Activated CD8-positive, alpha-beta T cell treated with anti-CD3 and anti-CD28 coated beads for 36 hours (primary cell): ENCODE measurements at places on chromosomes 2 and 18.

- DNase-seq = no peak
Measured at GRCh38 chr2:1775511-1776035, 31.3 kb upstream of the PXDN start.

DNA sequence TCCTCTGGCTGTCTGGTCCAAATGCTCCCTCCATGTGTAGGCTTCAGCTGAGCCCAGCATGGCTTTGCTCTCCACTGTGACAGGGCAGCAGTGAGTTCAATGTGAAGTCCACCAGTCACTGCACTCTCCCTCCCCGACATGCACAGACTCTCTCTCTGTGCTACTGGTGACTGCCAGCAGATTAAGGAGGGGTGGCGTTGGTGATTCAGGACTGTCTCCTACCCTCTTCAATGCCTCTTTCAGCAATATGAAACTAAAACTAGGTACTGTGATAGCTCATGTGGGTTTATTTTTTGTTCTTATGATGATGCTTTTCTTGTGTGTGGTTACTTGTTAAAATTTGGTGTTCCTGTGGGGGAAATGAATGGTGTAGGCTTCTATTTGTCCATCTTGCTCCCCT lies 201.0 kb upstream of the RBMS1 start:
- peak; percentile 65 for DNase-seq

GRCh38 chr18:24427484-24427883 lies 1.0 kb downstream of the IMPACT start:
- peak; percentile 5 for DNase-seq

DNA sequence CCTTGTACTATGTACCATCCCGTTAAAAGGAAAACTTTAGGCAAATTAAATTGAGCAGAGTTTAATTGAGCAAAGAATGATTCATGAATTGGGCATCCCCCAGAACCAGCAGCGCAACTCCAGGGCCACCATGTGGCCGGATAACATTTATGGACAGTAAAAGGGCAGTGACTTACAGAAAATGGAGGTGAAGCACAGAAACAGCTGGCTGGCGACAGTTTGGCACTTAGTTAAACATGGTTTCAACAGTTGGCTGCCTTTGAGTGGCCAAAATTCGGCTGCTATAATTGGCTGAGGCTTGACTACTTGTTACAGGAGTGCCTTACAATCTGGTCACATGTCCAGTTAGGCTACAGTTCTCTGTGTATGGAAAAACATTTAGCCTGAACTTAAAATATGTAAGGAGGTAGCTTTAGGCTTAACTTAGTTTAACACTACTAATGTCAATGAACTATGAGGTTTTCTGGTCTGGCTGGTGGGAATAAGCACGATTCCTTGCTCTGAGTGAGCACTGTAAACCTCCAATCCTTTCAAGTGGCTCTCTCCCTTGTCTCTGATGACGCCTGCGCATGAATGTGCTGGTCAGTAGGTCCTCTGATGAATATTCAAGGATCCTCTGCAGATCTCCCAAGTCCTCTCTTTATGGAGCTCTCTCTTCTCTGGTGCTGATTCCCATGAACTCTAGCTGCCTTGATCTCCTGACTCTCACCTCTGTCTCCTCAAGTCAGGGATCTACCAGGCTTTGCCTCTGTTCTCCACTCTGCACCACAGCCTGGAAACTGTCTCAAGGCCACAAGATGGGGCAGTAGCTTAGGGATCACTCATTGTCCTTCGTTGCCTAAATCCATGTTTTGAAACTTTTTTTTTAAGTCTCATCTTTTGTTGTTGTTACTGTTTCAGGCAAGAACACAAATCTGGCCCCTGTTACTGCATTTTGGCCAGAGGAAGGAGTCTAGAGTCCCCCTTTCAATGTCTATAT lies 24.4 kb upstream of the RAB31 start:
- no peak for DNase-seq

DNA sequence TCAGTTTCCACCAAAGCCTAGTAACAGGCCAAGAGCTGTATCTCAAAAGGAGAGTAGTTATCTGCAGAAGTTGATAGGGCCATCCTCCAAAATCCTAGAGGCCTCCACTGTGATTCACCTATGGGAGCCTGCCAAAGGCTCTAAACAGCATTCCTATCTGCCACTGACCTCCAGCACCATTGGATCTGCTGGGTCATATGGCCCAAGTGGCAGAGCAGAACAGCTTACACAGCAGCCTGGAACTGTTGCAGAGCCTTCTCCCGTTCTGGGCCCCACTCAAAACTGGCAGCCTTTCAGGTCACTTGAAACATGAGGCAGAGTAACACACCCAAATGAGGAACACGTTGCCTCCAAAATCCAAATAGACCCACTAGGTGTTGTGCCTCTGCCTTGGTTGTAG lies 345.2 kb upstream of the RND3 start:
- DNase-seq = no peak

DNA sequence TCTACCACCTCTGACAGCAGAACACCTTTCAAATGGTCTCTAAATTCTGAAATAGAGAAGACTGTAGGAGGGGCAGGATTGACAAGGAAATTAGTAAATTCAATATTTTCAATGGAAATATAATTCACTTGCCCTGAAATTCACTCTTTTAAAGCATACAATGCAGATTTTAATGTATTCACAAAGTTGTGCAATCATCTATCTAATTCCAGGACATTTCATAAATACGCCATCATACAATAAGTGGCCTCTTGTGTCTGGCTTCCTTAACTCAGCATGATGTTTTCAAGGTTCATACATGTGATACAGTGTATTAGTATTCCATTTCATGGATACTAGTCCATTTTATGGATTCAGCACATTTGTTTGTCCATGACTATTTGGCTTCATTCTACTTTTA lies 74.2 kb downstream of the ZRANB3 start:
- no peak for DNase-seq

DNA sequence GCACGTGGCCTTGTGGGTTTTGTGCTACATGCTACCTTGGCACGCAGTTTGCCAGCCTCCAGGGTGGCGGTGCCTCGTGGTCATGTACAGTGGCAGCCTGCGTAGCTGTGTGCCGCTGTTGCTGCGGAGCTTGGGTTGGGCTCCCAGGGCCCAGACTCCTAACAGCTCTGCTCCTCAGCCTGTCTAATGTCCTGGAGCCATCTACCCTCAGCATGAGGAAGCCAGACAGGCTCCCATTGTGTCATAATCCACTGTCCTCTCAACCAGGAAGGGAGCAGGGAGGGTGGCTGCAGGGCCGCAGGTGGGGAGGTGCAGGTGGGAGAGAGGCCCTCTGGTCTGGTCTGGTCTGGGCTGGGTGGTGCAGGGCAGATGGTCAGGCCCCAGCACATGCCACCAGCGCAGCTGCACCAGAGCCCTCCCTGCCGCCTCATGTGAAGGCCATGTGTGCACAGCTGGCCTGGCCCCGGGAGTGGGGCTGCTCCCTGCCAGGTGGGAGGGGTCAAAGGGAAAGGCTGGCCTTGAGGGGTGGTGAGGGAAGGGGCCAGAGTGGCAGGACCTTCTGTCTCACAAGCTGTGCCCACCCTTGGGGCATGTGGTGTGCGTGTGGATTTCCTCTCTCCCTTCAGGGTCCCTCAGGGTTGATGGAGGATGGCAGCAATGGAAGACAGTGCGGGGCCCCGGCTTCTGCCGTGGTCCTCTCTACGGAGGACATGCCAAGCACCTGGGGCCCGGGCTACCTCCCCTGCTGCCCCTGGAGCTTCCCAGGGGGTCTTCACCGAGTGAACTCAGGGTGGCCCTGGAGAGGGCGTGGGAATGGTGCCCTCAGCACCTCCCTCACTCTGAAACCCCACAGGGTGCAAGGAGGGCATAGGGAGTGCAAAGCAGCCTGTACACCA lies 4.8 kb downstream of the ATOH8 start:
- no peak for DNase-seq

DNA sequence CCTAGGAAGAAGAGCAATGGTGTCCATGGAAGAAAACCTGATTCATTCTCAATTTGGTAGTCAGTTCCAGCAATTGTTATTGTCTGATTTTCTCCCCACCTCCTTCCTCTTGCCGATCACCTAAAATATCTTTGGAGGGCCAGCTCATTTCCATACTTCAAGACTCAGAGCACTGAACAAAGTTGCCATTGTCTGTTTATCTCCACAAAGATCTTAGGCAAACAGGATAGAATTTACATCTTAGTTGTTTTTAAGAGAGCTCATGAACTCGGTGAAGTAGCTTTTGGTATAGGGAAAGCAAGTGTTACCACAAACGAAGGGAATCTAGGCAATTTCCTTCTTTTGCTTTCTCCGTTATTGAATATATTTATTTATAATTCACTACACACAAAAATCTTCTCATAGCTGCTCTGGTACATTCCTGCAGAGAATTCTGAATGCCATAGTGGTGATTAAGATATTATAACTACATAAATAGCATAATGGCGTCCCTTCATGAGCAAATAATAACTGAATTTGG lies 41.5 kb upstream of the CHST9 start:
- no peak for DNase-seq

DNA sequence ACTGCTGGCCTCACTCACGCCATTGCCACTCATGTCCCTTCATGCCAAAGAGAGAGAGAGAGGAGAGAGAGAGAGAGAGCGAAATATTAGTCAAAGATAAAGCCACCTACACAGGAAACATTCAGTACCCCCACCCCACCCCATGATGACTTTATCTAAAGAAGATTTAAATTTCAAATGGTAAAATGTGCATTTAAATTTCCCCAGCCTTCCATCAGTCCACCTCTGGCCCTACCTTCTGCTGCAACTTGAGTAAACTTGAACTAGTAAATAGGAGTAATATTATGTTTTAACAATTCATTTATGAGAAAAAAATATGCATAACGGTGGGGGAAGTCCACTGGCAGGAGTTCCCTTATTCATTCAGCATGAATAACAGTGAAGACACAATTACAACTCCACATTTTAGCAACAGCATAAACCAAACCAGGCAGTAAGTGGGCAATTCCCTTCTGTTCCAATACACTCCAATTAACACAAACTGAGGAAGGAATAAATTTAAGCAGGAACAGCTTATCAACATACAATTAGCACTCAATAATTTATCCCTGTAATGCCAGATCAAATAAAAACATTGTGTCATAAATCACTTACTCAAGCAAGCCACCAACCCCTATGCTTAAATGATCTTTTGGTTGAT lies 264.2 kb downstream of the LNPK start:
- no peak for DNase-seq

GRCh38 chr2:145595296-145595695 lies 1075.4 kb upstream of the ZEB2 start:
- no peak for DNase-seq

DNA sequence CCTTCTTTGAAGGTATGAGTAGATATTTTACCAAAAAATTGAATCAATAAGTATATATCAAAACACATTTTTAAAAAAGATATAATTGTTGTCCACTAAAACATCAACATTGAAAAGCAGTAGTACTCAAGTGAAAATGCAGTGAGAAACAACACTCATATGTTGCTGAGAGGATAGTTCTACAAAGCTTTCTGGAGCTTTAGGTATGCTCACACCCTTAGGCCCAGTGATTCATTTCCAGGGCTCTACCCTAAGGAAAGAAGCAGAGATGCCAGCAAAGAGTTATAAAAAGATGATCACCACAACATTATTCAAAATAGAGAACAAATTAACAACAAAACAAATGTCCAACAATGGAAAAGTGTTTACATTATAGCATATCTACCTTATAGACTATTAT lies 197.3 kb upstream of the CCDC150 start:
- no peak for DNase-seq

GRCh38 chr2:70994009-70994698 lies 519 bp downstream of the TEX261 start:
- peak; percentile 69 for DNase-seq

- DNase-seq = no peak
Measured at GRCh38 chr2:42756150-42756775, 7.7 kb downstream of the OXER1 start.

DNA sequence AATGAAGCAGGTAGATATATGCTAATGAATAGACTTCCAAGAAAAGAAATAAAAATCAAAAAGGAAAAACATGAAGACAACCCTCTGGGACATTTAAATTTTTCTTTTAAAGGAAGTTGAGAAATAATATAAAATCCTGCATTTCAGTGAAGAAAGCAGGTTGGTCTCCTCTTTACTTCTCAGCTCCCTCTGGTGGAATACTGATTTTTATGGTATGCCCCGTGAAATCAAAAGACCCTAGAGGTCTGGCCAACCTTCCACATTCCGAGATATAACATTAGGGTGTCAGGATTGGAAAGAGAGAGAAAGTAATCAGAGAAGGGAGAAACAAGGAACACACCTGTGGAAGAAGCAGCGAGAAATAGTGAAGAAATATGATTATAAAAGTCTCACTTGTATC lies 72.7 kb downstream of the DNER start:
- DNase-seq = no peak

- no peak for DNase-seq
Measured at GRCh38 chr2:138012968-138013367, 48.7 kb downstream of the HNMT start.

DNA sequence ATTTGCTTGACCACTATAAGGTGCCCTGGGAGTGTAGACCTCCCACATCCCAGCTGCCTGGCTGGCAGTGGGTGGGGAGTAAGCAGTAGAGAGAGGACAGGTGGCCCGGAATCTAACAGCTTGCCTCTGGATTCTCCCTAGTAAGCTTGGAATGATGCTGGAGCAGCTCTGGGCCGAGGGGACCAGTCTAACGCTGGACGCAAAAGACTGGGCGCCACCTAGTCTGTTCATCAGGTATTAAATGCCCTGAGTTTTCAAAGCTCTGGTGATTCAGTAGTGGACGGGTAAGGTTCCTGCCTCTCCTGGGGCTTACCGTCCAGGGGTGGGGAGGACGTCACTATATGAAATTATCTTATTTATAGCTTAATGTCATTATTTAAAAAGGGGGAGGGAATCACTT lies 648 bp upstream of the LYPD6B start:
- DNase-seq = no peak

DNA sequence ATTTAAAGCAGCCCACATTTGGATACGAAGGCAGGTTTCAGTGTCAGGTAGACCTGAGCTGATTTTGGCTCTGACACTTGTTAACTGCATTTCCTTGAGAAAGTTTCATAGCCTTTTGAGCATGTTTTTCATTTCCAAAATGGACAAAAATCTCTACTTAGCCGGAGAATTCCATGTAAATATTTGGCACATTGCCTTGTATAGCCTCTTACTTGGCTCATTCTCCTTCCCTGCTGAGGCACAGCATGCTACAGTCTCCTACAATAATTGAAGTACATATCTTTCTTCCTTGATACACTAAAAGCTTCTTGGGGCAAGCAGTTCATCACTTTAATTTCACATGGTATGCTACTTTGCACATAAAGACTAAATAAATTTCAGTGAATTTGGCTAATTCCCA lies 772.2 kb upstream of the CHAC2 start:
- DNase-seq = no peak
